Caudate nucleus (tissue), 63 donors: ENCODE measurements at places on chromosomes 2 and 18.

- DNase-seq = no peak
These were observed 64.4 kb downstream of the IKZF2 start for GRCh38 chr2:213087040-213087439.

- DNase-seq = no peak
These were observed 27.9 kb upstream of the NT5DC4 start for GRCh38 chr2:112692918-112693317.

DNA sequence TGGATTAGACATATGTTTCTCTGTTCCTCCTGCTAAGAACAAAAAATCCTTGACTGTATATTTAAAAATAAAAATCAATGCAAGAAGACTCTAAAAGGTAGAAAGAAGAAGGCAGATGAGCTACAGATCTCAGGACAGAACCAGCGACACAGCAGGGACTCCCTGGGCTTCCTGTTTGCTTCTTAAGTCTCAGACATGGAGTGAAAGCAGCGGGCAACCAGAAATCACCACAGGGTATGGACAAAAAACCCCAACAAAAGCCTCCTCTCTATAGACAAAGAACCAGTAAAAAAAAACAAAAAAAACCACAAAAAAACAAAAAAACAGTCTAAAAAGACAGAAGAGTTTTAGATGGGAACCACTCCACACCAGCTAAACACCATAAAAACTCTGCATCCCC, 971.0 kb upstream of the GYPC start:
- no peak for DNase-seq

DNA sequence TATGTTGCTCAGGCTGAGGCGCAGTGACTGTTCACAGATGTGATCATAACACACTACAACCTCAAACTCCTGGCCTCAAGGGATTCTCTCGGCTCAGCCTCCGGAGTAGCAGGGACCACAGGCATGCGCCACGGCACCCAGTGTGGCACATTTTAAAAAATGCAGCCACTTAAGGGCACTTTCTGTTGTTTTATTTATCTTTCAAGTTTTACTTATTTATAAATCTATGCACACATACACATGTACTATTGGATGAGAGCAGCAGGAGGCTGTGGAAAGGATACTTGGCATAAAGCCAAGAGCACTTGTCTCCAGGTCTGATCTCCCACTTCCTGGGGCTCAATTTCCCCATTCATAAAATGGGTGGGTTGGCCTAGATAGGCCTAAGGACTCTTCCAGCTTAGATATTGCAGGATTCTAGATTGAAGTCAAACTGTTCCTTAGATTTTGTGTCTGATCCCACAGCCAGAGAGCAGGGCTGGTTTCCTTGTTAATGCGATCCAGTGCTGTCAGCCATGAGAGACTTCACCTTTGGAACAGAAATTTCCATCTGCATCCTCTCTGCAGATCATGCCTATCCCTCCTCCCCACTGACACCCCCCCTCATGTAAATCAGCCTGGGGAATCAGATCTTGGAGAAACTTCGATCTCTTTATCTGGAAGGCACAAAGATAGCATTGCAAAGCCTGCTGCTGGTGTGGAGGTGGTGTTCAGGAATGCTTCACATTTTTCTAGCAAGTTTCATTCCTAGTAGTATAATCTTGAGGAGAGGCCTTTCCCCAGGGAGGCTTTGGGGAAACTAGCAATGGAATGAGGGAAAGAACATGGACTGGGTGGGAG, 24.7 kb downstream of the PCBP1 start:
- no peak for DNase-seq
